Skin of body (tissue), 3 donors: ENCODE measurements at places on chromosomes 12 and 14. TPM values are rescaled to one million over a fixed set of nuclear protein-coding genes. Genes with fewer than 3 reads are reported as not detected.

Gene TDRD9
- 0.39 TPM for total RNA-seq

Gene SLC25A47
- not detected for total RNA-seq

DNA sequence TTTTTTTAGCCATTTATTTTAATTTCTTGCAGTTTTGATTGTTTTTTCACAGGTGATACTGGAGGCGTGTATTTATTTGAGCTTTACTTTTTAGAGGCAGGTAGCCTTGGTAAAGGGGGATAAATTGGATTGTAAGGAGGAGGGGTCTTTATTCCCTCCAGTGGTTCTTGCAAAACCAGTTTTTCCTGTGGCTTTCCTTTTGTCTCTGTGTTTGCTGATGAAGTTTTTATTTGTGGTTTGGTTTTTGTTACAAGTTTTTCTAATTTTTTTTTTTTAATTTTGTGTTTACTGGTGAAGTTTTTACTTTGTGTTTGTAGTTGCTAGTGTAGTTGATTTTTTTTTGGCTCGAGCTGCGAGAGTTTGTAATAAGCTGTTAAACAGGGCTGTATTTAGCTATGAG is 278.5 kb downstream of the PRKD1 start:
- no peak for DNase-seq

DNA sequence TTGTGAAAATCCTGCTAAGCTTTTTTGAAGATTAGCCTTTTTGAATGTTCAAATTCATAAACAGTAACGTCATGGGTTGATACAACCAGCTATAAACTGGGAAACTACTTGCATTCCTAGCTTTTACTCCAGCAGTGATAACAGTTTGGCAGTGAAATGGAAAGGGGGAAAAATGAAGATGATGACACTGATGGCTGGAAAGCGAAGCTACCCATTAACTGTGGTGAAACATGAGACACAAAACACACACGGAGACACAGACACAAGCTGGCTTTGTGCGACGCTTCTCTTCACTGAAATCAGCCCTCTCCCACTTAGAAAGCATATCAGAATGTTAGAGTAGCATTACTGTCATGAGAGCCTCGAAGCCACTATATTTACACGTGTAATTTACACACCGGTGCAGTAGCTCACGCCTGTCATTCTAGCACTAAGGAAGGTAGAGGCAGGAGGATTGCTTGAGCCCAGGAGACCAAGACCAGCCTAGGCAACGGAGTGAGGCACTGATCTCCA is 15.7 kb downstream of the VPS37B start:
- peak; percentile 22 for DNase-seq

GRCh38 chr12:121288986-121289385 is 7.5 kb downstream of the CAMKK2 start:
- no peak for DNase-seq
